ENCODE measurements at places on chromosomes 2 and 18. TPM values are rescaled to one million over a fixed set of nuclear protein-coding genes. Genes with fewer than 3 reads are reported as not detected.

DNA sequence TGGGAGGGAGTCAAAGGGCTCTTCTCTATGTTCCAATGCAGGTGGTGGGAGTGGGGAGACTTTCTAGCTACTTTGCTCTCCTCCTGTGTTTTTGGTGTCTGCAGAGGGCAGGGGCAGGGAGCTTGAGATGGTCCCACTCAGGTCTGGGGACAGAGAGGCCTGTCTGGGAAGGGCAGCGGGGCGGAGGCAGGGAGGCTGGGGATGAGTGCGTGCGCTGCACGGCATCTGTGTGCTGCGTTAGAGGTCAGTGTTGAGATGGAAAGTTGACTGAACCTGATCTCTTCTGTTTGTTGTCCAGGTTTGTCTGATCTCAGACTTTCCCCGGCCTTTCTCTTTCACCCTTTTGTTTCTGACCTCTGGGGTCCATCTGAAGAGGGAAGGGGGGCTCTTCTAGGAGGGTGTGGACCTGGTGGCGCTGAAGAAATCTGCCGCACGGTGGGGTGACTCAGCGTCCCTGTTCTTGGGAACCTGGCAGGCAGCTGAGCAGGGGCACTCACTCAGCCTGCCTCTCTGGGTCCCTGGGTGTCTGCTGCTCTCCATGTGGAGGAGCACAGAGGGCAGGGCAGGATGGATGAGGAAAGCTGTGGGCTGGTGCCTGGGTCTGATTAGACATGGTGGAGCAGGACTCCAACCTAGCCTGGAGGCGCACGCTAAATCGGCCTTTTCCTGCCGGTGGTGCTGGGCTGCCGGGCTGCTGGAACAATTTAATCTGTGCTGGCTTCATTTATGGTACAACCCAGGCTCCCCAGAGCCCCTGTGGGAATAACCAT lies 24.1 kb downstream of the IGFBP2 start:
- no peak for DNase-seq

DNA sequence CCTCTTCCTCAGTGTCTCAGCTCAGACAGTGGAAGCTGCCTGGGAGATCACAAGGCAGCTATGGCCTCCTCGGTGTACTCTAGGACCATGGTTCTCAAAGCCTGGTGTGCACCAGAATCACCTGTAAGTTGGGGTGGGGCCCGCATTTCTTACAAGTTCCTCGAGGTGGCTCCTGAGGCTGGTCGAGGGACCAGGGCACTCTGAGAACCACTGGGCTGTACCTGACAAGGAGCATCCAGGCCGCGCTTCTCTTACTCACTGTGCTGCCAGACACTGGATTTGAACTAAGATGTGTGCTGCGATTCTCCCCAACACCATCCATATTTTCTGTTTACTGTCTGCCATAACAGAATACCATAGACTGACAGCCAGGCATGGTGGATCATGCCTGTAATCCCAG lies 59.5 kb downstream of the DIPK1C start:
- no peak for DNase-seq

The HEATR5B gene
- total RNA-seq = 37.4 TPM

The CFAP65 gene
- total RNA-seq = 1.5 TPM

The HIBCH gene
- 6.0 TPM for total RNA-seq

- DNase-seq = no peak
Measured at GRCh38 chr2:46336283-46336959, 39.2 kb downstream of the EPAS1 start.
